NCI-H748 treated with DMSO at 0.1 percent for 48 hours (cell line): ENCODE measurements at places on chromosomes 5 and 9.

GRCh38 chr9:136667940-136668760 is 5.4 kb downstream of the EGFL7 start:
- DNase-seq = no peak

- DNase-seq = no peak
These were observed 14.6 kb downstream of the ANKS6 start for GRCh38 chr9:98781588-98782383.

DNA sequence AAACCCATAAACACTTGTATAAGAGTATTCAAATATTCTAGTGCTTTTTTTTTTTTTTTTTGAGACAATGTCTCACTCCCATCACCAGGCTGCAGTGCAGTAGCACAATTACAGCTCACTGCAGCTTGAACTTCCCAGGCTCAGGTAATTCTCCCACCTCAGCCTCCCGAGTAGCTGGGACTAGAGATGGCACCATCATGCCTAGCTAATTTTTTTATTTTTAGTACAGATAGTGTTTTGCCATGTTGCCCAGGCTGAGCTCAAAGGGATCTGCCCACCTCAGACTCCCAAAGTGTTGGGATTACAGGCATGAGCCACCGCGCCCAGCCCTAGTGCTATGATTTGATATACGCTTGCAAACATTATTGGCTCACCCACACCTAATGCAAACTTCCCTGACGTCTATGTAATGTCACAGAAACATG is 11.8 kb downstream of the IL6ST start:
- DNase-seq = no peak

GRCh38 chr5:134070725-134071613 is 43.5 kb upstream of the TCF7 start:
- no peak for DNase-seq

GRCh38 chr5:157167214-157167621 is 1.2 kb upstream of the GARIN3 start:
- DNase-seq = no peak

GRCh38 chr9:96027251-96028131 is 152.0 kb downstream of the ERCC6L2 start:
- DNase-seq = no peak

GRCh38 chr5:14451871-14452270 is 129.7 kb upstream of the OTULINL start:
- DNase-seq = no peak

DNA sequence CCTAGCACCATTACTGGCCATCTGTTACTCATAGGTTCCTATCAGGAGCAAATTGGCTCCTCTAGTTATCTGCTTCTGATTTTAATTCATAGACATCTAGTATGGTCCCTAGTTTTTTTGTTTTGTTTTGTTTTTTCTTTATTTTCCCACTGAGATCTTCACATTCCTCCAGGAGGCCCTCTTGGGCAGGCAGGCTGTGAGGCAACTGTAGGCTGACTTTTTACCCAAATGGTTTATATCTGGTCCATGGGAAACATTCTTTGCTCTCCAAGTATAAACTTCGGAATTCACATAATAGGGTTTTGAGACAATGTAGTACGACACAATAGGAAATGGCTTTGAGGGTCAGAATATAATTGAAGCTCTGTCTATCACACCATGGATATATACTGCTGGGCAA is 250.9 kb upstream of the DAB2 start:
- DNase-seq = no peak

DNA sequence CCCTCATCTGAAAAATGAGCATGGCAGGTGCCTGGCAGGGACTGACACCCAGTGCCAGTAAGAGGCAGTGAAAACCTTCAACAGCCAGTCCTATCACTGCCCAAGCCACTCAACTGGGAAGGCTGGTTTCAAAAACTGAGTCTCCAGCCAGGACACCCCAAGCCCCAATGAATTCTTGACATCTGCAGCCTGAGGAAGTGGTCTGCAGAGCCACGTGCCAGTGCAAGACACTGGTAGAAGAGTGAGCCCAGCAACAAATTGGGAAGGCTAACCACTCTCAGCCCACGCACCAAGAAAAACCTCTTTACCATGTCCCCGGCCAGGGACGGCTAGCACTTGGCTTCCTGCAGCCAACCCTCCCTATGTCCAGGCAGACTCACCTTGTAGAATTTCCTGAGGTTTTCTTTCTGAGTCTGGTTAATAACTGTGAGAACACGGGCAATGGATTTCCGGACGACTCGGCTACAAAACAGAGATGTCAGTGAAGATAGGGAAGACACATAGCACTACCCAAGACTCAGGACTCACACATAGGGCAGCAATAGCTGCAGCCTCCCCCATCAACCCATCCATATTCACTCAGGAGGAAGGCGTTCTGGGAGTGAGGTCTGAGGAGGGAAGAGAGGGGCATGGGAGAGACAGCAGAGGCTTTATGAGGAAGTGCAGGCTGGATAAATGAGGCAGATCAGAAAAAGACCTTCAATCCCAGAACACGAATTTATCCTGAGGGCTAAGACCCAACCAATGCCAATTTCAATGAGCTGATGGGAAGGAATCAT is 1.8 kb downstream of the RPL35 start:
- no peak for DNase-seq

GRCh38 chr5:158943057-158943456 is 156.7 kb downstream of the EBF1 start:
- no peak for DNase-seq

- no peak for DNase-seq
These were observed 92.8 kb upstream of the VCAN start for GRCh38 chr5:83378624-83379289.

DNA sequence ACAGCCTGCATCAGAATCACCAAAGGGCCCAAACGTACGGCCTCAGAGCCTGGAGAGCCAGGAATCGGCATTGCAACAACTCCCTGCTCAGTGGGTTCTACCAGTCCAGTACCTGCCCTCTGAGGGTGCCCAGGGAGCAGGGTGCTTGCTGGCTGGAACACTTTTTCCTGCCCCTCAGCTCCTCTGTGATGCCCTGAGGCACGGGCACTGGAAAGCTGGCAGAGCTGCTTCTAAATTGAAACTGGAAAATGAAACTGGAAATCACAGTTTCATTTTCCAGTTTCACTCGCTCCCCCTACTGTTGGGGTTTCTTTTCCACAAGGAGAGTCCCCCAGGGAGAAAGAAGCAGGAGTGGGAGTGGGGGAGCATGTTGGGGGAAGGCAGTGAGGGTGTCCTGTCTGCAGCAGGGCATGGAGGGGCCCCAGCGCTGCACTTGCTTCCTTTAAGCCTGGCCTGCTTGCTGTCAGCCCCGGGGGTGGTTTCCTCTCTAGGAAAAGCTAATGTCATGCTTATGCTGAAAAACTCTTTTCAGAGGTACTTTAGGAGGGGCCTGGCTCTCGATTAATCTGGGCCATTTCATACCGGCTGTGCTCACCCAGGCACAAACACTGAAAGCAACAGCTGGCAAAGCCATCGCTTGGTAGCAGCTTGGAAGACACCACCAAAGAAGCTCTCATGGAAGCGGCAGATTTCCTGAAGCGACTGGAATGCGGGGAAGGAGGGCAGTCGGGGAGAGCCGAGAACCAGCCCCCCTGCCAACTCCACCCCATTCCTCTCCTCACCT is 26.2 kb downstream of the IRF1 start:
- no peak for DNase-seq

- no peak for DNase-seq
These were observed 22.9 kb downstream of the GFPT2 start for GRCh38 chr5:180330270-180330648.
